Germinal center (tissue), 1 donor: ENCODE measurements at places on chromosomes 1 and 21.

DNA sequence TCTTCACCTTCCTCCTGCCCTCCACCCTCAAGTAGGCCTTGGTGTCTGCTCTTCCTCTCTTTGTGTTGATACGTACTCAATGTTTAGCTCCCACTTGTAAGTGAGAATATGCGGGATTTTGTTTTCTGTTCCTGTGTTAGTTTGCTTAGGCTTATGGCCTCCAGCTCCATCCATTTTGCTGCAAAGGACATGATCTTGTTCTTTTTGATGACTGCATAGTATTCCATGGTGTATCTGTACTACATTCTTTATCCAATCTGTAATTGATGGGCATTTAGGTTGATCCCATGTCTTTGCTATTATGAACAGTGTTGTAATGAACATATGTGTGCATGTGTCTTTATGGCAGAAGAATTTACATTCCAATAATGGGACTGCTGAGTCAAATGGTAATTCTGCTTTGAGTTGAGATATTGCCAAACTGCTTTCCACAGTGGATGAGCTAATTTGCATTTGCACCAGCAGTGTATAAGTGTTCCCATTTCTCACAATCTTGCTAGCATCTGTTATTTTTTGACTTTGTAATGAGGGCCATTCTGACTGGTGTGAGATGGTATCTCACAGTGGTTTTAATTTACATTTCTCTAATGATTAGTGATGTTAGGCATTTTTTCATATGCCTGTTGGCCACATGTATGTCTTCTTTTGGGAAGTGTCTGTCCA, 272.7 kb downstream of the SDCCAG8 start:
- no peak for DNase-seq

DNA sequence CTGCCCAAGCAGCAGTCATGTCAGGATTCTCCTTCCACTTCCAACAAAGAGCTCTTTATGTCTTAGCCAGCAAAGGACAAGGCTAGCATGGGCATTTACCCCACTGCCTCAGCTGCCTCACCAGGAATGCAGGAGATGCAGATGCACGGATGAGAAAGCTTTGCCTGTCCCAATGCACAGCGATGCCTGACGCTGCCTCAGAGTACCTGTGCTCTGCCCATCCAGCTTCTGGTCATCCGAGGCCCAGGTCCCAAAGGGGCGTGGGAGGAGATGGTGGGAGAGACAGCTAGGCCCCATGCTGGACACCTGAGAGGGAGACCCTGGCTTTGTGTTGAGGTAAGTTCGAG, 59.0 kb downstream of the IRF2BP2 start:
- DNase-seq: no peak

- DNase-seq: no peak
Observed at GRCh38 chr21:32728456-32728839, 635 bp upstream of the SYNJ1 start.

DNA sequence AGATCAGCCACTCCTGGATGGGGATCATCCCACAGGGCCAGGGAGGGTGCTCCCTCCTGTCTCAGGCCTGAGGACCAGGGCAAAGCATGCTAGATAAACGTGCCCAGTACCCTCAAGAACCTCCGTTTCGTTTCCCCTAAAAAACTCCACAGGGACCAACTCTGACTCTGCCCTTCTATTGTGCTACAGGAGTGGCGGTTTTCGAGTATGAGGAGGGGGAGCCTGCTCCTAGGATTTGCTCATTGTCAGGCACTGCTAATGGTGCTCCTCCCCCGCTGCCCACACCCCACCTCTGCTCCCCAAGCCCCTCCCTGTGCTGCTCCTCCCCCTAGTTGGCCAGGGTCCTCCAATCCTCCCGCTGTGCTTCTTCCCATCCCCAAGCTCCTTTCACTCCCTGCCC, 32.0 kb downstream of the PGBD5 start:
- DNase-seq: no peak

DNA sequence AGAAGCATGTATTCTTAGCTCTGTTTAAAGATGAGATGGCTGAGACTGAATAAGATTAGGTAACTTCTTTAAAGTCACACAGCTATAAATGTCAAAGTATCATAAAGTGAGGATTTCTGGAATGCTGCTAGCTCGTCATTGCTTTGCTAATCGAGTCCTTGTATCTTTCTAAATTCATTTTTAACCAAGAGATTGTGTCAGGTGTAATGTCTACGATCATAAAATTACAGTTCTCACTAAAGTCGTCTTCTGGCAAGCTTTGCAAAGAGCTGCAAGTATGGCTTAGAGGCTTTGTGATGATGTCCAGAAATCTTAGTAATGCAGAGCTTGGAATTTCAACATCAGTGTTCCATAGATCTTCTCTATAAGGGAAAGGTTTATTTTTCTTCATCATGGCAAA, 569.8 kb downstream of the LMO4 start:
- DNase-seq: no peak

- no peak for DNase-seq
Observed at GRCh38 chr1:221782970-221783369, 41.1 kb upstream of the DUSP10 start.

GRCh38 chr1:160030657-160031364, 979 bp downstream of the PIGM start:
- peak; percentile 27 for DNase-seq

DNA sequence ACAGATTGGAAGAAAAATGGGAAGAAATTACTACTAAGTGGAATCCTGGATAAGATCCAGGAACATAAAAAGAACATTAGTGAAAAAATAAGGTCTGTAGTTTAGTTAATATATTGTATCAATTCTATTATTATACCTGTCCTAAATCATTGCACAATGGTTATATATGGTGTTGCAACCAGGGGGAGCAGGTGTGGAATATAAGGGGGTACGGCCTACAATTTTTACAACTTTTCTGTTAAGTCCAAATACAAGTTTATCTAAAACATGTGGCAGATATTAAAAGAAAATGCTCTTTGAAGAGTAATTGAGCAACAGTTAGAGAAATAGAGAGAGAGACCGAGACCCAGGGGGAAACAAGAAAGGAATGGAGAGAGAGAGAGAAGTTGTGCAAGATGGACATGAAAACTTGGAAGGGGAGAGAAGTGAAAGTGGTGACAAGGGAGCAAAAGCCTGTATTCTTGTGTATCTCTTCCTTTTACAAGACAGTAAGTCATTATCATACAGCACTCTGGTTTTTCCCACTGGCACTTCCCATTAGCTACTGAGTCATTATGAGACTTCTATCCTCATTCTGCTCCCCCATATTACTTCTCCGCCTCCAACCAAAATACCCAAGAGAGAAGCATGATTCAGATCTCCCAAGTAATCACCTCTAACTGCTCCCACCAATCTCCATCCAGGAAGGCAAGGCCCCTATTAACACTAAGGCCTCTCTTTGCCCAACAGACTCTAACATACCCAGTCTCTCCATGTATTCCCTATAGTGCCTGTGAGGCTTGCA, 22.3 kb upstream of the TRAF3IP3 start:
- DNase-seq: no peak

DNA sequence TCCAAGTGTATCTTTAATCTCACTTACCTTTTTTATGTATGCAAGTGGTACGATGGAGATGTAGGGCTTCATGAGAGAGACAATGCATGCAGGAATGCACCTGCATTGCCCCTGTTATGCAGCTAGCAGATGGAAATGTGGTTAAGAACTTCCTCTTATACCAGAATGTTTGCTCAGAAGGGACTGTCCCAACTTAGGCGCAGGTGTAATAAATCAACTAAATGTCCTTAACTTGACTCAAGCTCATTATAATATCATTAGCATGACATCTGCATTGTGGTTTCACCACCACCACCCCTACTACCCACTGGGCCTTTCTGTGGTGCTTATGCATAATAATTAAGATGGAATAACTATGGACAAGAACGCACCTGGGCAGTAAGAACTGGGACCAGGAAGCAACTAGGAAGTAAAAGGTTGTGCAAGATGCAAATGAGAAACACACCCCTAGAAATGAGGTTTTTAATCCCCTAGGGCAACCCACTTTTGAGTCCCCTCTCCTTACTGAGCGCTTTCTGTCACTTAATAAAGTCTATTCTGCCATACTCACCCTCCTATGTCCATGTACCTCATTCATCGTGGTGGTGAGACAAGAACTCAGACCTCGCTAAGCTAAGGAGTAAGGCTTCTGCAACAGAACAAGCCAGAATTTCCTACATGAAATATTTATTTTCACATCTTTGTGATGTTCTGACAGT, 1103.3 kb upstream of the B3GALT2 start:
- peak; percentile 68 for DNase-seq

DNA sequence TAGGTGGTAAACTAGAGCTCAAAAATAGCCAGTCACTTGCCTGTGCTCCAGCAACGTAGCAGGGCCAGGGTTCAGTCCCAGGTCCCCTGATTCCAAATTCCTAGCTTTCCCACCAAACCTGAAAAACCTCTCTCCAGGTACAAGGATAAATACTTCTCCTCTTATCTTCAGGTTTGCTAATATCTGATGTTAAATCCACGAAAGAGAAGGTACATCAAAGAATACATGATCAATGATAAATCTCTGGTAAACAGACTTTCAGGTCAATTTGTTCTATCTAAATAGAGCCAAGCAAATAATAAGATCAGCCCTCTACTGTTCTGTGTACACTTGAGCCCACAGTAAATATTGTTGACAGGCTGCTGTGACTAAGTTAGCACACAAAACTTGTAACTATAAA, 52.1 kb upstream of the AKT3 start:
- DNase-seq: no peak

DNA sequence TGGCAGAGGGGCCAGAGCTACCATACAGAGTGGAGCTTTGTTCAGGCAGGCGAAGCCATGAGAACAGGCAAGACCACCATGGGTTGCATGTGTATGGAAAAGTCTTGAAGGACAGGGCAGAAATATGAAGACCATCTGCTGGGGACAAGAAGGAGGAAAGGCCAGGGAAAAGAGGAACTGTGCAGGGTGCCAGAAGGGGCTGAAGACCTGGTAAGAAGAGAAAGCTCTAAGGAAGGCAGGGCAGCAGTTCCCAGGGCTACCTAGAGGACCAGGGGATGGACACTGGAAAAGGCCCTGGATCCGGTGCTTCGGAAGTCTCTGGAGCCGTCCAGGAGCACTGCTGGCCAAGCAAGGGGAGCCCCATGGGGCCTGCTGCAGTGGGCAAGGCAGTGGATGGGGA, 43.4 kb downstream of the PKP1 start:
- no peak for DNase-seq

- no peak for DNase-seq
Observed at GRCh38 chr1:194233069-194233468, 1046.7 kb upstream of the B3GALT2 start.

- no peak for DNase-seq
Observed at GRCh38 chr1:222373216-222373615, 174.7 kb downstream of the HHIPL2 start.

DNA sequence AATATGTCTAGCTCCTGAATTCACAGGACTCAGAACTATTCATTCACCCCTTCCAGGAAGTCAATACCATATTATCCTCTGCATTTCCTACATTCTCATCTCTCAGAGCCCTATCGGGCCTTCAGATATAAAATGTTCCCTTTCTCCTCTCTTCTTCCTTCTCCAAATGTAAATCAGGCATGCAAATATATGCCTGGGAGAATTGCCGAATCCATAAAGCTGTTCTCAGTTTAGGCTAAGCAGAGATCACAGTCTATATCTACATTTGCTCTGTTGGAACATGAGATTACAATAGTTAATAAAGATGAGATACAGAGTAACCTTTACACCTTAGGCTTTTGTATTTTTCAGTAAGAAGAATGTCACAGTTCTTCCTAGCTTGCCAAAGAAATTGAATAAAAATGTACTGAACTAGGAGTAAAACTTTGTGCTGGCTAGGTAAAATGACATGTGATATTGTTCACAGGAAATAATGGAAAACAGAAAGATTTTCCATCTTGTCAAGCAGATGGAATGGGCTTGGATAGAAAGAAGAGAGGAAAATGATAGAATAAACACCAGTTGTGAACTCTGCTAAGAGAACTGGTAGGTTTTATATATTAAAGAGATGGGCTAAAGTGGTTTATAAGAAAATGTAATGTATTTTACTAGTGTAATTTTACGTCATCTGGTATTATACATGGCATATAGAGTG, 161.5 kb downstream of the NRIP1 start:
- DNase-seq: no peak

GRCh38 chr1:170967042-170967910, 31.9 kb downstream of the MROH9 start:
- DNase-seq: peak; percentile 5

GRCh38 chr1:226919995-226920394, 20.1 kb upstream of the COQ8A start:
- no peak for DNase-seq

- DNase-seq: no peak
Observed at GRCh38 chr1:46530791-46531409, 20.5 kb downstream of the KNCN start.

DNA sequence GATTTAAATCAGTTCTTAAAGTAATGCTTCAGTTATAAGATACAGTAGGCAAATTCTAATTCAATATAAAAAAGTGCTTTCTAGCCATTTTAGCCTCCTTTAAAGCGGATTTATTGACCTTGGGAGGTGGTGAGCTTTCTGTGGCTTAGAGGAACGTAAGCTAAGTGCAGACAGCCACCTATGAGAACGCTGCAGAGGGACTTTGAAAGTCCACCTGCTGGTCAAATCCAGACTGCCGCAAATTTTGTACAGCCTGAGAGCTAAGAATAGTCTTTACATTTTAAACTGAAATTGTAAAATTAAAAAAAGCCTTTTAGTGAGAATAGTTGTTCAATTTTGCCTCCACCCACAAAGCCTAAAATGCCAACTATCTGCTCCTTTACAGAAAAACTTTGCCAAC, 67.0 kb upstream of the SSX2IP start:
- no peak for DNase-seq

- DNase-seq: peak; percentile 60
Observed at GRCh38 chr1:89719502-89720306, 86.8 kb downstream of the LRRC8C start.

- DNase-seq: no peak
Observed at GRCh38 chr1:192846950-192847349, 38.1 kb downstream of the RGS2 start.
